Cardiac fibroblast (primary cell): ENCODE measurements at places on chromosomes 5 and 9.

DNA sequence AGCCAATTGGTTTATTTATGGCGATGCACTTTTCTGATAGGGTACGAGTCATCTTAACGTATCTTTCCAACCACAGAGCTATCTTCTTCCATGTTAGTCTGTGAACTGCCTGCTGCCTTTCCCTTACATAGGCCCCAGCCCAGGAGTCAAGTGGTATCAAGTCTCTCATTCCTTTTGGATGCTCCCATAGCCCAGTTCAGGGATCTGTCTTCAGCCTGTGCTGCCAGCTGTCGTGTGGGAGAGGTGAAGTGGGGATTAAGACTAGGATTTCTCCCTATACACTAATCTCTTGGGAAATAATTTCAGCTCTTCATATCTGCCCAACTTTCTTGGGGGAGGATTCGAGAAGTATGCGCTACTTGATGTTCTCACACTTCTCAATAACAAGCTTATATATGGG is 475.7 kb downstream of the EBF1 start:
- no peak for DNase-seq

GRCh38 chr9:109721001-109721400 is 59.0 kb upstream of the PALM2AKAP2 start:
- DNase-seq, result peak; percentile 10

DNA sequence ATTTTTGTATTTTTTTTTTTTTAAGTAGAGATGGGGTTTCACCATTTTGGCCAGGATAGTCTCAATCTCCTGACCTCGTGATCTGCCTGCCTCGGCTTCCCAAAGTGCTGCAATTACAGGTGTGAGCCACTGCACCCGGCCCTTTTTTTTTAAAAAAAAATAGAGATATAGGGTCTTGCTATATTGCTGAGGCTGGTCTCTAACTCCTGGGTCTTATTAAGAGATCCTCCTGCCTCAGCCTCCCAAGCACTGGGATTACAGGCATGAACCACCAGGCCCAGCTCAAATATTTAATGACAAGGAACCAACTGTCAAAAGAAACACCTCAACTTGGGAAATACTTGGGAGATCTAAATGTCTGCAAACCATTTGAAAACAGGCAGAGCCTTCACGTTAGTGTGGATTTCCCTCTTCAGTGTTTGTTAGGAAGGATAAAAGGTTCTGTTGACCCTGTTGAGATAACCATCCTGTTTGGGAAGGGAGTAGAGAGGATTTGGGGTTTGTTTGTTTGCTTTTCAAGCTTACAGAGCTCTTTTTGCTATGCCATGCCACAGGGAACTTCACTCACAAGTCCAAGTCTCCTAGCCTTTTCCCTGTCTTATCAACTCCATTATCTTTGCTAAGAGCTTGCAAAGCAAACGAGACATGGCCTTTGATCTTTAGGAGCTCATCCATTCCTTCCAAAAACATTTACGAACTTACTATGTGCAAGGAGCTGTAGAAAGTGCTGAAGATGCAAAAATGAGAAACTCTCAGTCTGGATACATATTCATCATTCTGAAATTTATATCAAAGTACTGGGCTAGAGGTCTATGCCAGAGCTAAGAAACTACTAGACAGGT is 7.5 kb downstream of the FAXDC2 start:
- DNase-seq, result no peak

GRCh38 chr5:102211165-102211564 is 84.9 kb downstream of the SLCO4C1 start:
- no peak for DNase-seq

GRCh38 chr9:135937521-135938489 is 23.4 kb downstream of the UBAC1 start:
- no peak for DNase-seq

GRCh38 chr9:113818391-113818790 is 57.7 kb upstream of the ZNF618 start:
- no peak for DNase-seq

GRCh38 chr5:16455668-16456067 is 9.9 kb downstream of the ZNF622 start:
- peak; percentile 10 for DNase-seq

- DNase-seq, result no peak
Observed at GRCh38 chr9:127116957-127117356, 5.5 kb downstream of the ANGPTL2 start.

DNA sequence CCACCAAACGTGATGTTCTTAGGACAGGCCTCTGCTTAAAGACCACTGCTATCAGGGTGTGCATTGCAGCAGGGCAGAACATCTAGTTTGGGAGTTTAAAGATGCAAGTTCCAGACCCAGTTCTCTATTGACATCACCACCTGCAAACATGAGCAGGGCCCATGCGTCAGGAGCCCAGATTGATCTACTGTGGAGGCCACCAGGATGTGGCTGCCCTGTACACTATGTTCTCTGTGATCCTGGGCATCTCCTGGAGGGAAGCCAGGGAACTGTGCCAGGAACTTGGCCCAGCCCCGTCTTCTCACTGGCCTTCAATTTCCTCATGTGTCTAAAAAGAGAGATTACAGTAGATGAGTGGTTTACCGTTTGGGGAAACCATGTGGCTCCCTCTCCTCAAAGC is 87.1 kb downstream of the PDE6A start:
- peak; percentile 86 for DNase-seq

GRCh38 chr9:71920456-71921189 is 9.2 kb downstream of the C9orf85 start:
- DNase-seq, result no peak

- no peak for DNase-seq
Observed at GRCh38 chr5:1417586-1418225, 27.5 kb downstream of the SLC6A3 start.

- DNase-seq, result no peak
Observed at GRCh38 chr5:172491481-172491880, 37.2 kb upstream of the SH3PXD2B start.
